ENCODE measurements at places on chromosomes 16 and 17.

- no peak for DNase-seq
Measured at GRCh38 chr17:43010667-43011308, 4.2 kb downstream of the IFI35 start.

DNA sequence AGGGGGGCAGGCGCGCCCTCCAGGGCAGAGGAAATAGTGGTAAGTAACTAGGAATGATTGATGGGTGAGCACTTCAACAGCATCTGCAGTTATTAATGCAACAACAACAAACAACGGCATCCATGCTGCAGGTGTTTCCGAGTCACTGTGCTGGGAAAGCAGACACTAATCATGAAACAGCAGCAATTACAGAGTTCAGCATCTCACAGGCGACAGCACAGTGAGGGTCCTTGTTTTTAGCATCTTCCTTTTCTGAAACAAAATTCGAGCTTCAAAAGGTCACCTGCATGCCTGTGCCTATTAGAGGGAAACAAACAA, 191.9 kb downstream of the SLC39A11 start:
- no peak for DNase-seq

- DNase-seq, result no peak
Measured at GRCh38 chr16:52405441-52405840, 141.5 kb downstream of the TOX3 start.

DNA sequence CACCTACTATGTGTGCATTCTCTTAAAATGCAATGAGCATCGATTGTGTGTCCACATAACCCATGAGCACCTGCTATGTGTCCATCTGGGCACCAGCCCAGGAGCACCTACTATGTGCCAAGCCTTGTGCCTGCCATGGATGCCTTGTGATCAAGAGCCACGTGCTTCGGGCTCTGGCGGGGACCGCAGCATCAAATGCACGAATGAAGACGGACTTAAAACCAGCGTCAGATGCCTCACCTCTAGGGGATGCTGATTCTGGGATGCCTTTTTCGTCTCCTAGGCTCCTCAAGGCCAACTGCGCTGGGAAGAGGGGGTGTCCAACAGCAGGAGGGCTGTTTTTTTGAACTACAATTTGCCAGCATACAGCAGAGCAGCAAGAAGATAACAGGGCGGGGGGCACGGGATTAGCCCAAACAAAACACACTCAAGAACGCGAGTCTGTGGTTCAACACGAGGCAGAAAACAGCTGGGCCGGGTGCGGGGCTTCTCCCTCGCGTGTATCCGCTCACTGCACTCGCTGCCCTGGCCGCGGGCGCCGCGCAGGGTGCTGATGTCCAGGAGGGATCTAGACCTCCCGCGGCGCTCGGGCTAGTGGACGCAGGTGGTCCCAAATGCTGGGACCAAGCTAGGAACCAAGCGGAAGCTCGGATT, 1.2 kb upstream of the GLIS2 start:
- DNase-seq, result no peak

GRCh38 chr17:45662432-45662831, 121.7 kb upstream of the CRHR1 start:
- DNase-seq, result no peak

GRCh38 chr17:58446086-58446485, 28.8 kb upstream of the RNF43 start:
- DNase-seq, result no peak

DNA sequence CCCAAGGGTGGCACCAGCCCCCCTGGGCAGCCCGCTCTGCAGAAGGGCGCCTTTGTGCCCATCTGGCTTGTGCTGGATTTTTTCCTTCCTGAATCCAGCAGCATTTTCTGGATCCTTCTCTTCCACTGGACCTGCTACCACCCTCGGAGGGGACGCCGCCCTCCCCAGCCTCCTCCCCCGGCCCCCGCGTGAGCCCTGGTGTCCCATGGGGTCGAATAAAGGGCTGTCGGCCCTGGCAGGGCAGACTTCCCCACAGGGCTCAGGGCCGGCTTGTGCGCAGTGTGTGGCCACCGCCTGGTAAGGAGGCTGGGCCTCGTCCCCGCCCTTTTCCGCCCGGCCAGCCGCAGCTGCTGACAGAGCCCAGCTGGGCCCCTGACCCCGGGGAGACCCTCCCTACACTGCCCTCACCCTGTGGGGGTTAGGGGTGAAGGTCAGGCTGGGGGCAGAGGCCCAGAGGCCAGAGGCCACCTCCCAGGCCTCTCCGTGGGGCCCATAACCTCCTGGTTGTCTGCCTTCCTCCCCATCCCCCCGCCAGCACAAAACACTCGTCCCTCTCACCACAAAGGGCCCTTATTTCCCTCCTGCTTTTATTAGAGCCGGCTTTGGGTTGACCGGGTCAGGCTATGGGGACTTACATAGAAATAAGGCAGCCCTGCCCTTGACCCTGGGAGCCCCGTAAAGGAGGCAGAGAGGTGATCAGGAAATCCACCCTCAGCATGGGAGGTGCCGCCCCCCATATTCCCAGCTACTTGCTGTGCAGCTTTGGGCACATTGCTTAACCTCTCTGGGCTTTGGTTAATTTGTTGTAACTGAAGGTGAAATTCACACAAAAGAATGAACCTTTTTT, 179.3 kb upstream of the CIBAR2 start:
- DNase-seq, result peak; percentile 76

DNA sequence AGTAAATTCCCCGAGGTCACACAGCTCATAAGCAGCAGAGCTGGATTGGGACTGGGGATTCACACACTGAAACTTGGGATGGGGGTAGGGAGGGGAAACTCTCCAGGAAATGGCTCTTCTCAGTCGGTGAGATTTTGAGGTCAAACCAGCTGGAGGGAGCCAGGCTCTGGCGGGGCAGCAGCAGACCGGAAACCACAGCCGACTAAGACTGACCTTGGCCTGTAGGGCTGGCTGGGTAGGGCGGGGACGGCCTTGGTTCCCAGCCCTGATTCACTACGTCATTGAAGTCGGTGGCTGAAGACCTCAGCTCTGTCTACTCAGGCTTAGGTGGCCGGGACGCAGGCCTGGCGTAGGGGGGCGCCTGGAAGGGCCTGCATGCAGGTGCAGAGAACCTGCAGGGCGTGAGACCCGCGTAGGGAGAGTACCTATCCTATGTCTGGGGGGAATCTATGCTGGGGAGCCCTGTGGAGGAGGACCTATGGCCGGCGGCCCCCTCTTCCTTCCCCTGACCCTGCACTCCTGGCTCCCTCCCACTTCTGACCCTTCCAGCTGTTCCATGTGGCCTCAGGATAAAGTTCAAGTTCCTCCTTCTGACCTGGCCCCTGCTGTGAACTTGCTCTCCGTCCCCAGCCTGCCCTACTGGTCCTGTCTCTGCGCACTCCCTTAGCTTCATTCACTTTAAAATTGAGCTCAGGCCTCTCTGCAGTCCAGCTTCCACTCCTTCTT, 11.9 kb upstream of the SLC4A1 start:
- DNase-seq, result no peak

DNA sequence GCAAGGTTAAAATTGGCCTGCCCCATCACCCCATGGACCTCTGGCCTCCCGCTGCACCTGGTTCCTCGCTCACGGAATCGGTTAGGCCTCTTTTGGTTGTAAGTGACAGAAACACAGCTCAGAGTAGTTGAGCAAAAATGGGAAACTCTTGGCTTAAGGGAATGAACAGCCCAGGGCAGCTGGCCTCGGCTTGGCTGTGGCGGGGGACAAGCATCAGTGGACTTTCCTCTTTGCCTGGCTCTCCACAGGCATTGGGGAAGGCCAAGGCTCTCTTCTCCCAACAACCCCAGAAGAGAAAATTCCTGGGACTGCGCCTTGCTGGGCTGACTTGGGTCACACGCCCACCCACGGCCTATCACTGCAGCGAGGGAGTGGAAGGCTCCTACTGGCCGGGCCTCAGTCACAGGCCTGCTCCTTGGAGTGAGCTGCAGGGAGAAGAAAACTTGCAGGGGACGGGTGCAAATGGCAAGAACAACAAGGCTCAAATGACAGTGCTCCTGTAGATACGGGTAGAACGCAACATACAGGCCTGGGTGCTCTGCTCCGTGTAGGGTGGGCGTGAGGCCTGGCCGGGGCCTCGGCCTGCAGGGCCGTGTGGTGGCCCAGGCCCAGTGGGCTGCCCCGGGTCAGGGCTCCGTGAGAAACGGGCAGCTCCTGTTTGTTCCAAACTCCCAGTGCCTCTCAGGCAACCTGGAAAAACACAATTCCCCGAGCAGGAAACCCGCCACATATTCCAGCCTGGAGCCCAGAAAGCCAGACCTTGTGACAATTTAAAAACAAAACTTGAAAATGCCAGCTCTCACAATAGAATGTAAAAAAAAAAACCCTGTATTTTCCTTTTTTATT, 25.0 kb upstream of the ATP2A3 start:
- DNase-seq, result no peak

DNA sequence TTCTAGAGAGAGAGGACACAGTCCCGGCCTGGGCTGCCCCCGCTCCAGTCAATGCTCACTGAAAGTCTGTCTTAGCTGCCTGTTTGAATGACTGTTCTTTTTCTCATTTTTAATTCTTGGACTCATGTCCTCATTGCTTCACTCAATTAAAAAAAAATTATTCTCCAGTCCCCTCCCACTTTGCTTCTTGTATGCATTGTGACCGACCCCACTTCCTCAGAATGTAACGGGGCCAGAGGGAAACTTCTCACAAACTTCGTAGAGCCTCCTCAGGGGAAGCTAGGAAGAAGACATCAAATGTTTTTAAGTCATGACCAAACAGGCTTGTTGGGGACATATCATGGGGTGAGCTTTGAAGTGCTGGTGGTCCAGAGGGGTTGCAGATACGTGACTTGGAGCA, 113.2 kb downstream of the CCDC182 start:
- DNase-seq, result no peak

DNA sequence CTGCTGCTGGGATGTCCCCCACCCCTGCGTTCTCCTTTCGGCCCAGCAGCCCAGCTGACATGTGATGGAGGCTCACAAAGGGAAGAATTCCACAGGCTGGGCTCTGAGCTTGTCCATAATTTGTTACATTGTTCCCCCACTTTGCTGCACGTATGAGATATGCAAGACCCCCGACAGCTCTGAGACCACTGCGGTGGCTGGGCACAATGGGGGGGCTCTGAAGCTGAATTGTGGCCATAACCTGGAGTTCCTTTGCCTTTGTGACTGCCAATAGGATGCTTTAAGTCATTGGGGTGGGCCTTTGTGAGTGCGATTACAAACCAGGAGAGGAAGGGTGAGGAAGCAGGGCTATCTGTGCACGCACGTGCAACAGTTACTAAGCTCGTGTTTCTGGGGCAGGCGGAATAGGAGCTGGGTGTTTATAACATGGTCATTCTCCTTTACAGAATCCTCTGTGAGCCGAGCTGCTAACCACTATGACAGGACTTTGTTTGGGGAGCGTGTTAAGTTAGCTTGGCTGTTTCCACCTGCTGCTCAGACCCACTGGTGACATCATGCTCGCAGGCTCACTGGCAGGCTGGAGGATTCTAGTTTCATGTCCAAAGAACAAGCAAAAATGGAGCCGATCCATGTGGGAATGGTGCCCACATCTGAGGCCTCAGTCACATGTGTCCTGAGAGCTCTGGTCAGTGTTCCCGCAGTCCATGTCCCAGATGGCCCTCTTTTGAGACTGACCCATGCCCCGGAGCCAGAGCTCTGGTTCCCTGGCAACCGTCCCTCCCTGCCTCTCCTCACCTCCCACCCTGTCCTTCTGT, 208.3 kb upstream of the SALL1 start:
- DNase-seq, result peak; percentile 45

DNA sequence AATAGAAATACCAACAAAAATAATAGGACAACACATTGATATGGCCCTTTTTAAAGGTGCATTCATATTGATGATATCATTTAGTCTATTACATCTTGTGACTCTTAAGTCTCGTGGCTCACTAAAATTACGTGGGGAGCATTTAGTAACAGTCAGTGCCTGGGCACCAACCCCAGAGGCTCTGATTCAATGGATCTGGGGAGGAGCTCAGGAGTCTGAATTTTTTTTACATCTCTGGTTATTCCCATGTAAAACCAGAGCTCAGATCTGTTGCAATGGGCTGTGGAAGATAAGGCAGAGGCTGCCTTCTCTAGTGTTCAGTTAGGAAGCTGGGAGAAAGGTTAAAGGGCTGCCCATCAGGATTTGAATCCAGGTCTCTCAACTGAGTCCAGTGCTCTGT, 549.9 kb upstream of the CDH5 start:
- no peak for DNase-seq

- DNase-seq, result no peak
Measured at GRCh38 chr16:47043970-47044684, 70.7 kb upstream of the DNAJA2 start.

- no peak for DNase-seq
Measured at GRCh38 chr16:57134982-57135381, 42.6 kb downstream of the CPNE2 start.

- DNase-seq, result no peak
Measured at GRCh38 chr17:28475151-28475900, 1.9 kb downstream of the SLC13A2 start.

DNA sequence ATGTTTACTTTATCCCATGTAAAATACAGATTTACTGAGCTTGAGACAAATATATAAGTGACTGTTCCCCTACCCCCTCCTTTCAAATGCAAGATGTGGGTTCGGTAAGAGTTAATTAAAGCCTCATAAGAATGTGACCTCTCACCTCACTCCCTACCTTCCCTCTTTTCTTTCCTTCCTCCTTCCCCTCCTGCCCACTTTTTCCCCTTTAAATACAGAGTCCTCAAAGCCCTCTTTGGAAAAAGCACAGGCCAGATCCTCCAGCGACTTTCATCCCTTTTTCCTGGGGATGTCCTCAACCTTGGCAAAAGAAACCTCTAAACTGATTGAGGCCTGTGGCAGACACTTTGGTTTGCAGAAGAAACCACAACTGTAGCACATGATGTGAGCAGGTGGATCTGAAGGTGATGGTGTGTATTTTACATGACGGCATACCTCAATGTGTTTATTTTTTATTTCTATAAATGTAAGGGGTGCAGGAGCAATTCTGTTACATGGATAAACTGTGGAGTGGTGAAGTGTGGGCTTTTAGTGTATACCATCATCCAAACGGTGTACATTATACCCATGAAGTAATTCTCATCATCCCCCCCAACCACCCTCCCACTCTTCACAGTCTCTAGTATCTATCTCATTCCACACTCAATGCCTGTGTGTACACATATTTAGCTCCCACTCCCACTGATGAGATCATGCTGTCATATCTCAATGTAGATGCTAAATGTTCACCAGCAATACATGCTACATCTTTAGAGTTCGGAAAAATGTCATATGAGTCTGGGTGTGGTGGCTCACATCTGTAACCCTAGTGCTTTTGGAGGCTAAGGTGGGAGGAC, 77.7 kb downstream of the XYLT1 start:
- DNase-seq, result no peak

GRCh38 chr16:66274335-66275110, 92.0 kb upstream of the CDH5 start:
- DNase-seq, result no peak

- DNase-seq, result no peak
Measured at GRCh38 chr16:27304881-27305745, 8.7 kb upstream of the IL4R start.
